ENCODE measurements at places on chromosomes 7 and 10. TPM values are rescaled to one million over a fixed set of nuclear protein-coding genes. Genes with fewer than 3 reads are reported as not detected.

The IFIT2 gene
- 3.6 TPM for total RNA-seq

The SPDYE2B gene
- total RNA-seq, result not detected

The MAGI2 gene
- 1.6 TPM for total RNA-seq

The MKI67 gene
- 114 TPM for total RNA-seq

- DNase-seq, result no peak
- no peak overlapping the region for H3K27ac ChIP-seq
- H3K4me3 ChIP-seq, result no peak overlapping the region
Observed at GRCh38 chr7:144386741-144387140, 16.8 kb downstream of the NOBOX start.

DNA sequence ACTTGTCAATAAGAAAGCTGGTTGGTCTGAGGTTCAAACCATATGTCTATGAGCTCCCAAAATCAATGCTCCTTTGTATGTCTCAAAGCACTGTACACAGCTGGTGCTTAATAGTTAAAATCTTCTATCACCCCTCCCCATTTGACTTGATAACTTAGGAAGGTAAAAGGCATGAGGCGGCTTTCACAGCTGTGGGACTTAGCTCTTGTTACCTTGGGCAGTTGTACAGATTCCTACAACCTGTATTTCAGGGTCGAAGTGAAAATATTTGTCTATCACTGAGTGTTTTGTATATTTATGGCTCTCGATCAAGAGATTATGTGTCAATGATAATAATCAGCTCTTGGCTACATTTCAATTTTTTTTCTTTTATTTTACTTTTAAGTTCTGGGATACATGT, 992 bp upstream of the KIFBP start:
- peaks cover 20% of the 10 kb centered on the region for H3K36me3 ChIP-seq
- no peak overlapping the region for H3K4me3 ChIP-seq
- DNase-seq, result no peak
- peaks cover 19% of the 10 kb centered on the region for H3K4me1 ChIP-seq
- no peaks in the 10 kb centered on the region for H3K27me3 ChIP-seq

GRCh38 chr7:36506130-36506798, 116.6 kb downstream of the ANLN start:
- H3K4me1 ChIP-seq, result no peaks in the 10 kb centered on the region
- H3K27me3 ChIP-seq, result peaks cover 89% of the 10 kb centered on the region
- no peak overlapping the region for H3K4me3 ChIP-seq
- H3K27ac ChIP-seq, result no peak overlapping the region

All from PC-9 (cell line).